ENCODE measurements at places on chromosomes 5 and 9.

GRCh38 chr5:146001544-146002190 is 65.3 kb downstream of the SH3RF2 start:
- no peak for DNase-seq

DNA sequence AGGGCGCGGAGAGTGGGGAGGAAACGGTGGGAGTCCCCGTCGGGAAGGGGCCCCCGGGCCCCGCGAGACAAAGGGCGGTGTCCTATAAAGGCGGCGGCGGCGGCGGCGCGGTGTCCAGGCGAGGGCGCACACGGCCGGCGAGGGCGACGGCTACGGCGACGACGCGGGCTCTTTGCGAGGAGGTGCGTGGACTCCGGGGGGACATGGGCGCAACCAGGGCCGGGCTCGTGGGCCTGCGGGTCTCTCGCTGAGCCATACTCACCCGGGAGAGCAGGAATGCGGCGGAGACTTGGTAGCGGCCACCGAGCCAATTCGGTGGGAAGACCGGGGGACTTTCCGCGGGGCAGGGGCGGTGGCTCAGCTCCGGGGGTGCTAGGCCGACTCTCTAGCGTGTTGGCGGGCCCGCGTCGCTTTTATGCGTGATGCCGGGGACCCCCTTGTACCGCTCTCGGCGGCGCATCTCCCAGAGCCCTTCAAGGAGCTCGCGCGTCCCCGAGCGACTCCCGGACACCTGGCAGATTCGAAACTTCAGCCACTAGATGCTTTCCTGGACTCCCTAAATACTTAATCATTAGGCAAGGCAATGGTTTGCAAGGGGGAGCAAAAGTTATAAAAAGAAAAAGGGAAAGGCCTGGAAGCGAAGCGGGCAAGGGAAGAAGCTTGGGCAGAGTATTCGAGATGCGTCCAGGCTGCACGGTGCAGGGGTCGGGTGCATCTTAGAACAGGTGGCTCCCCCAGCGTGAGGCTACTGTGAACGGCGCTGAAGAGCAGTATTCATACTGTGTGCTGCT is 5.9 kb upstream of the TAL2 start:
- no peak for DNase-seq

- no peak for DNase-seq
These were observed 851 bp downstream of the NACC2 start for GRCh38 chr9:136093995-136094881.

GRCh38 chr5:57488215-57488955 is 5.8 kb upstream of the ACTBL2 start:
- no peak for DNase-seq

DNA sequence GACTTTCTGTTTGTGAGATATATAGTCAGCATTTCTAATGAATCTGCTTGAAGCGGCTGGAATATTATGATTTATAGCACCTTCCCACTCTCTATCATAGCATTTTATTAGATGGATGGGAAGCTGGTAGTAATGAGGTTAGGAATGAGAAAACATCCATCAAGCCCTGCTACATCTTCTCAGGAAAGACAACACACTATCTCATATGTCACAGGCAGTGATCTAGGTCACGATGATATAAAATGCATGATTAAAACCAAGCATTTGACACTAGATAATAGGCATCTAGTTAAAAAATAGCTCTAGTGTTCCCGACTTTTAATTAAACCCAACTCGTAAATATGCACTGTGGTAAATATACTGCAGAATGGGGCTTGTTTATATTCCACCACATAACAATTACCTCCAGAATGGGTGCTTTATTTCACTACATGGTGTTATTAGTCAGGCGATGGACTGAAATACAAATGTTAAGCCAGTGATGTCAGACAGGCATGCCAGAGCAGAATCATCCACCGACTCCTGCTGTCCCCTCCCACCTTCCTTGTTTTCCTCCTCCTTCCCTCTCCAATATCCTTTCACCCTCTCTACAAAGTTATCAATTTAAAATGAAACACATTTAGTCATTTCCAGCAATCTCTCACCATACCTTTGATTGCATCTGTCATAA is 286.8 kb downstream of the SPATA31D1 start:
- no peak for DNase-seq

DNA sequence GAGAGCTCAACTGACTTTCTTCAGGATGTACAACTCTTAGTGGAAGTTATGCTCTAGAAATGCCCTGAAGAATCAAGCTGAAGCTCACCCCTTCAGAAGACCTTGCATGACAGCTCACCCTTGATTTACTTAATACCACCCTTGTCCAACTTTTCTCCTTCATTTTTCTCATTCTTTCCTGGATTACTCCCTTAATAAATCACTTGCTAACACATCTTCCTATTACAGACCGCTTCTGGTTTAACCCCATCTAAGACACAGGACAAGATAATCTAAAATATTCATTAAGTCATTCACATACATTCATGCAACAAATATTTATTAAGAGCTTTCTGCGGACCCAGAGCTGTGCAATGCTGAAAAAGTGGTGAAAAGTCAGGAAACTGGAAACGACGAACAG is 630.7 kb upstream of the RORB start:
- no peak for DNase-seq

DNA sequence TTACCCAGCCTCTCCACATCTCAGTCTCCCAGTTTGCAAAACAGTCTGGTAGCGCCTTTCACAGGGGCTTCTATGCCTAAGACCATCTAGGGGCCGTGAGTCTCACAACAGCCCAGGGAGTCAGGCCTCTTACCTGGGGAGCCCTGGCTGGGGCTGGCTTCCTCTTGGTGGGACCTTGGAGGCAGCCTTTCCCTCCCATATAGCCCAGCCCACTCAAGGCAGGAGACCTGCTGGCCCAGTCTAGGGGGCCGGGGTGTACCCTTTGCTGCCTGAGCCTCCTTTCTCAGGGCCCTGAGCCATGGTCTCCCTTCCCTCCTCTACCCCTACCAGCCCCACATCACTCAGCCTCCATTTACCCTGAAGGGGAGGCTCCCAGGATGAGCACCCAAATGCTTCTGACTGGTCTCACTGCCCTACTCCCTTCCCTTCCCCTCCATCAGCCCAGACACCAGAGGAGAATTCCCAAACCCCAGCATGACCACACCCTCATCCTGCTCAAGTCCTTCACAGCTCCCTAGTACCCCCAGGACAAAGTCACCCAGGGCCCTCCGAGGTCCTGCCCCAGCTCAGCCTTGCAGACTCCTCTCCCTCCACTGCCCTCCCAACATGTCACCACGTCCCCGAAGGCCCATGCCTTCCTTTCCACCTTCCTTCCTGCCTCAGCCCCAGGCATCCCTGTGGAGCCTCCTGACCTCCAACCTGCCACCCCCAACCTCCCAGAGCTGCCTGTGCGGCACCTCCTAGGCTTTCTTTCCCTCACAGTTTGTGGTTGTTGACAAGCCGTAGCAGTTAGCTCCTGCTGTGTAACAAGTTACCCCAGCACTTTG is 55.3 kb downstream of the BARX1 start:
- no peak for DNase-seq

GRCh38 chr5:143261748-143262392 is 141.6 kb downstream of the NR3C1 start:
- no peak for DNase-seq

DNA sequence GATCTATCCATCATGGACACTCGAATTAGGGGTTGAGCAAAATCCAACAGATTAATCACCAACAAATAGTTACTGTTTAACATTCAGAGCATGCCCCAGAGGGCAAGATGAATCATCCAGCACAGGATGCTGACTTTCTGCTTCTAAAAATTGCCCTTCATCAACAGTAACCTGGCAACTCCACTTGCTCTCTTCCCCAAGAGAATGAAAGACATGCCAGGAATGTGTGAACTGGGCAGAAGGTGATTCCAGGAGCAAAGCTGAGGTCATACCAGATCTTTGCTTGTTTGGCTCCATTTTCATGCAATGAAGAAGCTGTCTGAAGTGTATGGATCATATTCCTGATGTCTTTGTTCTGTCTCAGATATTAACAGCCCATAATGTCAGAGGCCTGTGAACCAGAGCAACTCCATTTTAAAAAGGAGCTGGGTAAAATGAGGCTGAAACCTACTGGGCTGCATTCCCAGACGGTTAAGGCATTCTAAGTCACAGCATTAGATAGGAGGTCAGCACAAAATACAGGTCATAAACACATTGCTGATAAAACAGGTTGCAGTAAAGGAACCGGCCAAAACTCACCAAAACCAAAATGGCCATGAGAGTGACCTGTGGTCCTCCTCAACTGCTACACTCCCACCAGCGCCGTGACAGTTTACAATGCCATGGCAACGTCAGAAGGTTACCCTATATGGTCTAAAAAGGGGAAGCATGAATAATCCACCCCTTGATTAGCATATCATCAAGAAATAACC is 2.5 kb upstream of the ZNF367 start:
- DNase-seq = no peak

DNA sequence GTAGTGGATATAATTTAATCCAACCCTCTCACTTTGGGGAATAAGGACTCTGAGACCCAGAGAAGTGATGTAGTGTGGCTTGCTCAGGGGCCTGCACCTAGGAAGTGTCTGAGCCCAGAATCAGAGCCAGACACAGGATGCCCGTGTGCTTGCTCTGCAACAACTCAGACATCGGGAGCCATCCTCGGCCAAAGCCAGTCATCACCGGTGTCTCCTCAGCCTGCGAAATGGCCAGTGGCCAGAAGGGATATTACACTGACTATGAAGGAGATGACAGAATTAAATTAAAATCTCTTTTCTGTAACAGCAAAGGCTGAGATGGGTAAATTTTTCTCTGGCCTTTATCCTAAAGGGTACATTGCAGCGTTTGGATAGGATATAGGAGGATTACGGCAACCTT is 102.9 kb downstream of the MARCHF11 start:
- no peak for DNase-seq

DNA sequence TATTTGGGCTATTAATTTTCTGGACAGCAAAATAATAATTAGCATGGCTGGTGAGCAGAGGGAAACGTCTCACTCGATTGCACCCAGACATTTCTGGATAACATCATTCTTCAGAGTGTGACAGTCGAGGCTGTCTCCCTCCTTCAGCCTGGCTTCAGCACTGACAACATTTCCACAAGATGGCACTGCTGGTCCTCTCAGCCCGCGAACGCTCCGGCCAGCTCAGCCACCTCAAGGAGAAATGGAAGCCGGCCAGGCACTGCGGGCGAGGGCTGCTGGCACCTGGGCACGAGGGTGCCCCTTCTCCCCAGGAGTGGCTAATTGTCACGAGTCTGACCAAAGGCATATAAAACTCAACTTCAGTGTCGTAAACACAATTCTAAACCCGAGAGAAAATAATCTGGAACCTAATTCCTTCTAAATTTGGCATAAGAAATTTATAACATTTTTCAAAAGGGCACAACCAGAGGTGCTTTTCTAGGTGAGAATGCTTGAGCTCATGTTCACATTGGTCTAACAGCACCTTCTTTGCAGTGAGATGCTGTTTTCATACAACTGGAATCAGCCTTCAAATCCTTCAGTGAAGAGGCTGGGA is 65.9 kb downstream of the DAP start:
- DNase-seq = no peak

- DNase-seq = no peak
These were observed 85.9 kb upstream of the SIMC1 start for GRCh38 chr5:176152191-176152929.

DNA sequence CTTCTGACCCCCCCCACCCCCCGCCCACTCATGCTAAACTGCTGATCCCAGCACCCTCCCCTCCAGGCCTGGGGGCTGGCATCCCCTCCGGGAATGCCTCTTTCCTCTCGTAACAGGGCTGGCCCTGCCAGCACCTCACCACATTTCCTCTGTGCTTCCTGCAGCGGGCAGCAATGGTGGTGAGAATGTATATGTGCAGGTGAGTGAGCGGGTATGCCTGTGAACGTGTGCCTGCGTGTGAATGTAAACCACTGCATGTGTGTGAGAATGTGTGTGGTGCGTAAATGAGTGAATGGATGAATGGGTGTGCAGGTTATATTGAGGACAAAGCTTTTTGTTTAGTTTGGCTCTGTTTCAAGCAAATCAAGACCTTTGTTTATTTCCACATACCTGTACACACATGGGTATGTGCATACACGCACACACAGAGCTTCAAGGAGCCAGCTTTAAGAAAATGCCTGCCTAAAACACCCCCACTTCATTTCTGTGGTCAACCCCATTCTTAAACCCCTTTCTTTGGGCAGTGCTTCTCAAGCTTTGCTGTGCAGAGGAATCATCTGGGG is 95.7 kb upstream of the SHB start:
- no peak for DNase-seq

DNA sequence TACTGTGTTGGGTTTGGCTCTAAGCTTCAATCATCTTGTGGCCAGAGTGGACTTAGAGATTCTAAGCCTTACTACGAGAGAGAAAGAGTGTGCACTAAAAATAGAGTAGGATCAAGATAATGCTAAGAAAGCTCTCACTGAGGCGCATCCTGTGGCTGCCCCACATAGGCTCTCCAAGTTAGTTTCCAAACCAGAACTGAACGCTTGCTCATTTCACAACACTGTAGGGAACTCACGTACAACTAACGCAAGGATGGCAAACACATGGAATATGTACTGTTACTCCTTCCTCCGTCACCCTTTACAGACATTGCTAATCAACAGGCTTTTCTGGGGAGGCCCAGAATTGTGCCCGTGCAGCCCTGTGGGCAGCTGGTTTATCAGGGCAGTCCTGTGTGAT is 90.9 kb downstream of the EQTN start:
- DNase-seq = no peak

DNA sequence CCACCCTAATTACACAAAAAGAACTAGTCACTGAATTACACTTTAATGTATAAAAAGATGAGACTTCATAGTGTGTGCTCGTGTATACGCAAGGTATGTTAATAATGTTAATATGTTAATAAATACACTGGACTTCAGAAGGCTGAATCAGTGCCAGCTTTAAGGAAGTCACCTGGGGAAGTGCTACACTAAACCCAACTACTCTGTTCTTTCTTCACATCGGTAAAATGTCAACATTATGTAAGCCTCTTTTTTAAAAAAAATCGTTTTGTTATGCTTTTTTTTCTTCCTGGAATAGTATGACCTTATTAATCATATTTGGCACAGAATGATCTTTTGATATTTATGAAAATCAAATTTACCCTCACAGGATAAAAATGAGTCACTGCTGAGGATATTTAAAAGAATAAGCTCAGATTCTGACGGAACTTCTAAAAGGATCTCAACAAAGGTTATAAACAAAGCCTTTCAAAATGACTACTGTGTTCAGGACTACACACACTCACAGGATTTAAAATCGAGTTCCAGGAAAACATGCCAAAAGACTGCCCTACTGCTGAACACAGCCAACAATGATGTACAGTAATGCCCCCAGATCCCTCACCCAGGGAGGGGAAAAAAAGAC is 75.9 kb downstream of the AUH start:
- no peak for DNase-seq
